ENCODE measurements at places on chromosomes 3 and 15.

DNA sequence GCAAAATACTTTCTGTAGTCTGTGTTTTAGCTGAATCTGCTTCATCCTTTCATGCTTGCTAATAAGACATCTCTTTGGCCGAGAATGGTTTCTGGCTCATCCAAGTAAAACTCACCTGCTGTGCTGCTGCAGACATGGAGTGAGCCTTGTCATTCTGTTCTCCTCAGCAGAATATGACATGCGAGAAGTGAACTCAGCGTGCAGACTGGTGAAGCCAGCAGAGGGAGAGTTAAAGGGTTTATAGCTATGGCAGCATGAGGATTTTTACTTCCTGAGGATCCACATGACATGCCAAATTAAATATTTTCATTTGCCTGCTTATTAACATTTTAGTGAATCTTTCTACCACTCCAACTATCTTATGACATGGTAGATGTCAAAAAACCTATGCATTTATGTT lies 658.4 kb upstream of the NECTIN3 start:
- DNase-seq: no peak

- no peak for DNase-seq
Measured at GRCh38 chr15:67035886-67036285, 29.5 kb upstream of the SMAD3 start.

DNA sequence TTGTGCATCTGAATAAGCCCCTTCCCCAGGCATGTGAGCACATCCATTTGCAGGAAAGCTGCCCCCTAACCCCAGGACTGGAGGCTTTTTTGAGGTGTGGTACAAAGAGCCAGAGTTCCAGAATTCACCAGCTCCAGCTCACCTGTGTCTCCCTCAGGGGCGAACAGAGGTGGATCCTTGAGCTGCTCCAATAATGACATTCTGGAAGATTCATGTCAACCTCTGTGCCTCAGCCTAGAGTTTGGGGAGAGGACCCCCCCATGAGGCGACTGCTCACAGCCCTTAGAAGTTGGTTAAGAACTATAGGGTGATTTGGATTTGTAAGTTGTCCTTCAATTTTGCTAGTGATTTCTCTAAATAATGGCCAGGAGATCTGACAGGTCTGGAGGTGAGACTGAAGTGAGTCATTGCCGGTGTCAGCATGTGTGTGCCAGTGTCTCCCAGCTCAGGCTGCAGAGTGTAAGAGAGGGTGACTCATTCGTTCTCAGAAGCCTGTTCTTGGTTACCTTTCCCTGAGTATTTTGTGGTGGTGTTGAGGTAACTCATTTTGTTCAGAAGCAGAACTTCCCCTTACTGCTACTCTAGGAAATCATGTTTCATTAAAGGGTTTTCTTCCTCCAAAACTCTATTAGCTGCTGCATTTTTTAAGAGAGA lies 136.9 kb upstream of the TOPAZ1 start:
- DNase-seq: no peak

DNA sequence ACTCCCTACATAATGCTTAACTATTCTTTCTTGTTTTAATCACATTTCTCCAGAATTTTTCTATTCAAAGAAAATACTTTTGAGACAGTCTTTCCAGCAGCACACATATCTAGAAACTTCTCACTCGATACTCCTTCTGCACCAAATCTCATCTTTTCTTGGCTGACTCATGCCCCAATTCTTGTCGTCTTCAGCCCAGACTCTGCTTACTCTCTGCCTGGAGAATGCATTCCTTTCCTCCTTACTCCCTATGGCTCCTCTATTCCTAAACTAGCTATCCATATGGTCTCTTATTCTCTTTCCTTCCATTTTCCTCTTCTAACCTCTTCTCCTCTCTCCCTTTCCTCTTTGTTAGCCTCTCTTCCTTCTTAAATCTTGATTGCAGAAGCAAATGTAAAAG lies 158.7 kb downstream of the GBE1 start:
- DNase-seq: no peak

DNA sequence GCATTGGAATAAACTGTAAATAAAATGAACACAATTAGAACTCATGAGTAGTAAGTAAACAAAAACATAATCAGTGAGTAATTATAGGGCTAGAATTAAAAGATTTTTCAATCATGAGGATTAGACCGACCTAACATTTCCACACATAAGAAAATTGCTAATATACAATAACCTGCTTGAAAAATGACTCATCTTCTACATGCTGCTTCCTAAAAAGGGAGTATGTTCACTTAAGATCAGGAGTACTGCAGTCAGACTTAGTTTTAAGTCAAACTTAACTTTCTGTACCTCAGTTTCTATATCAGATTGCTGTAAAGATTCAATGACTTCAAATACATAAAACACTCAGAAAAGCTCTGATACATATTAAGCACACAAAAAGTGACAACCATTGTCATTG lies 22.6 kb upstream of the NEK10 start:
- no peak for DNase-seq

DNA sequence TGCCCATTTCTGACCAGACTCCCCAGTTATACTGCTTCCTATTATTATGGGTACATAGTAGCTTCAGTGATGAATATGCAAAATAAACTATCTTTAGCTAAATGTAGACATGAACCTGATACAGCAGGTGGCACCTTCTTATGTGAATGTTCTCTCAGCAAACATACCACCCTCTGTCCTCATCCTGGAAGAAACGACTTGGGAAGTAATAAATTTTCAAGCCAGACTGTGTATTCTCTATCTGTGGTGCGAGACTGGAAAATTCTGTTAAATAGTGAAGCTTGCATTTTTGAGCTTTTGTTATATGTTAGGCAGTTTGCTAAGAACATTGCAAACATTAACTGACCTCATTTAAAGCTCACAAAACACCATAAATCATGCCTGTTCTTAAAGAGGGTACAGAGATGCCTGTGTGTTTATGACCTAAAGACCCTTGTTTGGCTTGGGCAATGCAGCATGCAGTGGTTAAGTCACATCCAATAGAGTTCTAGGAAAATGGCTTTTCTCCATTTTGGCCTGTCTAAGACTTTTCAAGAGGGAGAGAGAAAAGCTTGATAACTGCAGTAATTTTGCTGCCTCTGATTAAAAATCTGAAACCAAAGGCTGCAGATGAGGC lies 287.1 kb downstream of the NEK10 start:
- no peak for DNase-seq

- DNase-seq: no peak
Measured at GRCh38 chr3:194245975-194246561, 105.1 kb downstream of the CPN2 start.

DNA sequence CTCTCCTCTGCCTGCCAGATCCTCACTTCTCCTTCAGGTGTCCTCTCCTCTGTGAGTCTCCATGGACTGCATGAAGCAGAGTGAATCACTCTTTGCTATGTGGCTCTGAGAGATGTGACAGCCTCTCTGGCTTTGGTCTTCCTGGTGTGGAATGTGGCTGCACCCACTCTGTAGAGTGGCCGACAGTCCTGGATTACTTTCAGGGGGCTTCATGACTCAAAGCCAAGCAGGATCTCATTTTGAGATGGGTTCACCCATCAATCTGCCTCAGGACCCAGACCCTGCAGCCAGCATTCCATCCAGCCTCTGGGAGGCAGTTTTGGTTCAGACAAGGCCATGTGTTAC lies 221.9 kb upstream of the LYSMD4 start:
- DNase-seq: no peak

- no peak for DNase-seq
Measured at GRCh38 chr15:101578443-101578894, 73.7 kb downstream of the TM2D3 start.

DNA sequence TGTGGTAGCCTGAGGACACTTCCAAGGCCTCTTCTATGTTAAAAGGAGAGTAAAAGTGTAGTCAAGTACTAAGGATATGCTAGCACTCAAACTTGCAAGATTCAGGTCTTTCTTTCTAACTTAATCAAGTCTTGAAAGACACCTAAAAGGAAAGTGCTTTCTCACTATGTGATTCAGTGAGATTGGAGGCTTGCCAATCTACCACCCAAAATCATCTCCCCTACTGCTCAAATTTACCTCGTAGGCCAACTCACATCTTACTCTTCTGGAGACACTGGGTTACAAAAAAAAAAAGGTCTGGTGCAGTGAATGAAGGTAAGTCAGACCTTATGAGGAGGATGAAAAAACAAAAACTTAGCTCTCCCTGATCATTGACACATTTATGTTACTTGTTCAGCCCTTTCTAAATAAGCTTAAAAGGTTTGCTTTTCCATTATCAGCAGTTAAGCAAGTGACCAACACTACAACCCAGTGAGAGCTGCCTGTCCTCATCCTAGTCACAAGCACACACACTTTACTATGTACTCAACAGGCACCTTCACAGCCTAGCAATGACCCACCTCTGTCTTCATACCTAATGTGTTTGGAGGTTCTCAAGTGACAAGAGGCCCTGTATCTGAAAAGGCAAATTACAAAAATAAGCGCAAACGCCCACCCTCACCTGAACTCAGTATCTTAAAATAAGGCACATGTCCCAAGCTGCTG lies 19.6 kb downstream of the SUMF1 start:
- DNase-seq: no peak

DNA sequence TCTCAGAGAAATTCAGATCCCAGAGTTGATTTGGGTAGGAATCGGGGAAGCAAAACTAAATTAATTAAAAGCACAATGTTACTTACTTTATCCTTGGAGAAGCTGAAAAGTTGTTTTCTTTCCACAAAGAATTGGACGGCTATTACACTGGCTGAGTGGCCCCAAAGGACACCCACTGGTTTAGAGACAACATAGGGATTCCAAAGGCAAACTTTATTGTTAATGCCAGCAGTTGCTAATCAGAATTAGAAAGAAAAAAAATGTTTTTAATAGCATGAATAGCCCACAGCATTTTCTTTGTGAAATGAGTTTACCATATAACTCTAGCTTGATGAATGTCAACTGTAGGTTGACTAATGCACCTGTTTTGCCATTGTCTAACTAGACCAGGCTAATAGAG lies 51.7 kb downstream of the WDR49 start:
- DNase-seq: no peak

DNA sequence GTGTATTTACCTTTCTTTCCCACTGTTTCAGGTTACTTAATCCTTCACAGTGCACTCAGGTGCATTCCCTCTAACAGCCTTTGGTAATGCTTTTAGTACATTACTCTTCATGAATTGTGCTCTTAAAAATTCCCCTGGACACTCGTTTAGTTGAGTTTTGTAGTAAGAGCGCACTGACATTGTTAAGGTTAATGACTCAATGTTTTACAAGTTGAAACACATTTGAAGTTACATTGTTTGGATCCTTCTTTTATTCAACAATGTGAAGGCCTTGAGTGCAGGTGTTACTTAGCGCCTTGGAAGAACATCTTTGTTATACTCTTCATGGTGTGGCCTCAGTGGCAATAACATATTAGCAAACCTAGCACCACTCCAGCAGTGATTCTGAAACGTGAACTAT lies 739.6 kb downstream of the NAALADL2 start:
- no peak for DNase-seq

GRCh38 chr3:184503647-184504046 lies 57.9 kb upstream of the EPHB3 start:
- no peak for DNase-seq

GRCh38 chr3:177835008-177835407 lies 637.7 kb upstream of the TBL1XR1 start:
- DNase-seq: no peak

DNA sequence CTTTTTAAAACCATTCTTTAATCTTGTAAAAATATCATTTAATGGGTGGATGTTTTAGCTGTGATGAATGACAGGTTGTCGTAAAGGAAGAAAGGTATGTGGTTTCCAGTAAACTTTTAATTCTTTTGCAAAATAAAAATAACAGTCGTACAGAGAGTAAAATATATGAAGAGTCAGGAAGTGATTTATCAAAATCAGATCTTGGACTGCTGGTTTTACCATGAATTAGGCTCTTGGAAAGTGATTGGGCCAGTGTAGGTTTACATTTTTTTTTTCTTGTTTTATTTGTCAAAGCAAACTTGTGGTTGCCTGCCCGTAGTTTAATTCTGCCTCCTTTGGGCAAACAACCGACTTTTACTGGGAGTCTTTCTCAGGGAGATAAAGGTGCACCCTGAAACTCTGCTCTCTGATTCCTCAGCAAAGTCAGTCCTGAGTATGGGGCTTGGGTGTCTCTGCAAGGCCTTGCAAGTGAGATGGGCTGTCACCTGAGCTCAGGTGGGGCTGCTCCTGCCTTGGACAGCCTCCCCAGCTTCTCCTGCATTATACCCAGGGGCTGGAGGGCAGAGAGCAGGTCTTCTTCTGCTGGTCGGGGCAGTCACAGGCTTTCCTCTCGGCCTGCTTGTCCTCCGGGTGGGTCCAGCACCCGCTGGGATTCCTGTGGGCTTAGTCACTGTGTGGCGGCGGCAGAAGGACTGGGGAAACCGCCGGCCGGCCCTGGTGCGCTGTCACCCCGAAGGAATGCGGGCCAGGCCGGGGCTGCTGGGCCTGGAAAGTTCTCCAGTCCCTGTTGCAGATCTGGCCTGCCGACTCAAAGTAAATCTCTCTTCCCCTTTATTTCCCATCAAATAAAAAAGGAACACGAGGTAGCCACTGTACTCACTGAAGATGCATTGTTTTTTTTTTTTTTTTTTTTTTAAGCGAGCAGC lies 79.0 kb downstream of the IGF1R start:
- no peak for DNase-seq

GRCh38 chr15:58469432-58470353 lies 37.9 kb downstream of the LIPC start:
- DNase-seq: no peak

- DNase-seq: no peak
Measured at GRCh38 chr3:115626006-115626409, 2.7 kb downstream of the GAP43 start.

DNA sequence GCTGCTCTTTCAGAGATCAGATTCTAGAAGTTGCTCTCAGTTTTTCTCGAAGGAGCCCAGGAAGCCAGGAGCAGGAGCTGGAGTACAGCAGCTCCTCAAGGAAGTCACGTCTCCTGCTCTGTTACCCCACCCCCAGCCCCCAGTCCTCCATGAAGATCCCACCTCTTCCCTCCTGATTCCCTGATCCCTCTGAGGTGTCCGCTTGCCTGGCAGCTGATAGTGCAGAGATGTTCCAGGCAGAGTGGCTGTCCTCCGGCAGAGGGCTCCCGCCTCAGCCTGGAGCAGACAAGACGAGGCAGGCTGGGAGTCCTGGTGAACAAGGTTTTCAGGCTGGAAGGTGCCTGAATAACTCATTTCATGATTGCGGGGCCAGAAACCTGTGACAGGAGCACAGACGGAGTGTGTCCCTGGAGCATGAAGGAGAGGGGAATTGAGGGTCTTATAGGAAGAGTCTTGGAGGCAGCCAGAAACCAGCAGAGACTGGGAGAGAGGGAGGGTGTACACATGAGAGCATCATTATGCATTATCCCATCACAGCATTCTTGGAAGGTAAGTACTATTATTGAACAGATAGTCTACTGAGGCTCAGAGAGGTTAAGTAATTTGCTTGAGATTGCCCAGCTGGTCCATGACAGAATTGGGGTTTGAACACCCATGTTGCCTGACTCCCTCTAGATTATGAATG lies 1.2 kb downstream of the HRH1 start:
- no peak for DNase-seq

- no peak for DNase-seq
Measured at GRCh38 chr3:162998205-162998604, 1501.6 kb downstream of the OTOL1 start.

DNA sequence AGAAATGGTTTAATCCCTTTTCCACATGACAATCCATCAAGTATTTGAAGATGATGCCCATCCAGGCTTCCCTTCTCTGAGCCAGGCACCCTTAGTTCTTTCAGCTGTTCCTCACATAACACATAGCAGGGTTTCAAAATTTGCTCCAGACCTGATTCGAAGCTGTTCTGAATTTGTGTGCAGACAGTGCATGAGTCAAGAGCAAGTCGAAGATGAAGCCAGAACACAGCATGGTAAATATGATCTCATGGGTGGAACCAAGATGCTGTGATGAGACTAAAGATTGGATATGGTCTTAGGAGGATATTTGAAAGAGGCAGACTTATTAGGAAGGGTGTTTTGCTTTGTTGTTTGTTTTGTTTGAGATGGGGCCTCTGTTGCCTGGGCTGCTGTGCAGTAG lies 32.6 kb upstream of the PDE8A start:
- DNase-seq: no peak
